ENCODE measurements at places on chromosomes 11 and 22.
A peak's percentile ranks its signal among the peaks of the same experiment; 100 is the strongest.

- DNase-seq: no peak
Measured at GRCh38 chr11:102573851-102574250, 43.3 kb upstream of the MMP7 start.

DNA sequence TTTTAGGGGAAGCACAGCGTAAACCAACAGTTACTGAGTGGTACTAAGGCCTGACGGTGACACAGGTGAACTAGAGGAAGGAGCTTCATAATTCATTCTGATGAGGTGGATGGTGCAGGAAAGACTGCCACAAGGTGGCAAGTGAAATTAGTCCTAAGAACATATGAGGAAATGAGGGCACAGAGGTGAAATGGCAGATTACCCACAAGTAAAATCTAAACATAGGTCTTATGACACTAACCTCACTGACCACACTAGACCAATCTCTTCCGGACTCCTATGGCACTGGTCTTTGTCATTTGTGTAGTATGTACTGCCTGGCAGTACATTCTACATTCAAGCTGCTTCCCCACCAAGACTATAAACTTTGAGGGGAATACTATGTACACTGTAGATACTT is 20.2 kb downstream of the GAB2 start:
- no peak for DNase-seq

DNA sequence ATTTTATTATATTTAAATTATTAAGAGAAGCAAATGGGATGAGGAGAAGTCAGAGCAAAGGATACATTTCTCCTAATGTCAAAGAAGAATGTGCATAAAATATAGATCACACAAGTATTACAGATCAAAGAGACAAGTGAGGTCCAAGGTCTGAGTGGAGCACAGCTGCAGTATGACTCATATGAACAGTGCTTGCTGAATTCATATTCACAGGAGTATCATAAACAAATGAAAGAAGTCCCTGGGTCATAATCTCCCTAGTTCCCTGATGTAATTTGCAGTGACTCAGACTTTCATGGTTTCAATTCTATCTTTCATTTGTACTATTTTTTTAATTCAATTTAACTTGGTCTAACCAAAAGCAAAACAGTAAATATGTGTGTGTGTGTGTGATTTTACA is 499.0 kb upstream of the CCDC179 start:
- no peak for DNase-seq

DNA sequence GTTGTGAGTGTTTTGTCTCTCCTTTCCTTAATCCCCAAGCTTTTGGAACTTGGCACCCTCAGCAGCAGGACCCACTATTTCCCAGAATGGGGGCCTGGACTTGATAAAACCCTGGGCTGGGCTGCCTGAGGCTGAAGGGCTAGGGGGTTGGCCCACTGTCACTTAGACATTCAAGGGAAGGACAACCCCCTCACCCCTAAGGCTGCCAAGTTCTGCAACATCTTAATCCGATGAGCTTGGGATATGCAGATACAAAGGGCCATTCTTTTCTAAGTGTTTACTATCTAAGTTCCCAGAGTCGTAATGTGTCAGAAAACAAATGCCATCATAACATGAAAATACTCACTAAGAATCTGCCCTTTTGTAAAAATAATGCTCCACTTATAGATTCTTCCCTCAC is 42.9 kb downstream of the IRAG1 start:
- DNase-seq: no peak

- DNase-seq: no peak
Measured at GRCh38 chr11:14611939-14612338, 31.7 kb upstream of the PDE3B start.

DNA sequence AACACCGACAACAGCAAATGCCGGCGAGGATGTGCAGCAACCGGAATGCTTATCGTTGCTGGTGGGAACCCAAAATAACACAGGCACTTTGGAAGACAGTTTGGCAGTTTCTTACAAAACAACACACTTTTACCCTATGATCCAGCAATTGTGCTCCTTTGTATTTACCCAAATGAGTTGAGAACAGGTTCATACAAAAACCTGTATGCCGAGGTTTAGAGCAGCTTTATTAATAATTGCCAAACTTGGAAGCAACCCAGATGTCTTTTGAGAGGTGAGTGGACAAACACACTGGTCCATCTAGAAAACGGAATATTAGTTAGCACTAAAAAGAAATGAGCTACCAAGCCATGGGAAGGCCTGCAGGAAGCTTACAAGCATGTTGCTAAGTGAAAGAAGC is 118.9 kb downstream of the CTTN start:
- no peak for DNase-seq

DNA sequence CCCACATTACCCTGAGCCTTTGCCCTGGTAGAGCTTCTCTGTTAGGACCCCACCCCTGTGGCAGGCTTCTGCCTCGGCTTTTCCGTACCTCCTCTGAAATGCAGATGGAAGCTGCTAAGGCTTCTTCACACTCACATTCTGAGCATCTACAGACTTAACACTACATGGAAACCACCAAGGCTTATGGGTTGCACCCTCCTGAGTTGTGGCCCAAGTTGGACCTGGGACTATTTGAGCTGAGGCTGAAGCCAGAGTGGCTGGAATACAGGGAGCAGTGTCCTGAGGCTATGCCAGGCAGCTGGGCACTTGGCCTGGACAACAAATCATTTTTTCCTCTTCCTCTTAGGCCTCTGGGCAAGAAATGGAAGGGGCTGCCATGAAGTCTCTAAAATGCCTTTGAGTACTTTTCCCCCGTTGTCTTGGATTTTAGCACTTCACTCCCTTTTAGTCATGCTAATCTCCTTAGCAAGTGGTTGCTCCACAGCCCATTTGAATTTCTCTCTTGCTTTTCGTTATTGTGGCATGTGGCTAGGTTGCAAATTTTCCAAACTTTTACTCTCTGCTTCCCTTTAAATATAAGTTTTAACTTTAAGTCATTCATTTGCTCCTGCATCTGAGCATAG is 114.8 kb upstream of the FIBIN start:
- DNase-seq: no peak

DNA sequence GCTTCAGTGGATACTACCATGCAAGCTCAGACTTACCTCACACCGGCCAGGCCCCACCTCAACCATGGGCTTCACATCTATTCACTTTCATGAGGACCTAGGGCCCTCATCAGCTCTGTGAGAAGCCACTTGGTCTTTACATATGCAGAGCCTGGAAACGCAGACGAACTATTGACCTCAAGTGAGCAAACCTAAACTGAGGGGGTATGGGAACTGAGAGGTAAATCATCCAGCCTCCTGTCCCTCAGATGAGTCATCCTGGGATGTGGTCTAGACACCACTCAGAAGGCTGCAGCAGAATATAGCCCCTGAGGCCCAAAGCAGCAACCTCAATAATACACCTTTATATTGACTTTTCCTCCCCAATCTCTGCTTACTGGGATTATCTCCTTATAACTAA is 578.0 kb downstream of the INSC start:
- no peak for DNase-seq

- no peak for DNase-seq
Measured at GRCh38 chr11:67204822-67205221, 61.5 kb upstream of the GRK2 start.

DNA sequence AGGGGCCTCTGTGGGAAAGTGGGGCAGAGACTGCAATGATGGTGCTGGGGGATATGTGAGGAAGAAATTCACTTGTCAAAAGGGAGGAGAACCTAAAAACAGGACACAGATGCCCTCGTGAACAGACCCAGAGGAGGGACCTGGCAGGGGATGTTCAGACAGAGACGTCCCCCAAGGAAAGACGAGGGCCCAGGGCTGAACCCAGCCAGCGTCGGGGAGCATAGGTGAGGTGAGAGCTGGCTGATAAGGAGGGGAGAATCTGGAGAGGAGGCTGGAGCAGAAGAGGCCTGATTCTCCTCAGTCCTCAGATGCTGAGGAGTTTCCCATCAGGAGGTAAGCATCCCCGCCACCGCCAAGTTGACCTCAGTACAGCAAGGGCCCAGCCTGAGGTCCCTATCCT is 31.4 kb downstream of the IGLL5 start:
- no peak for DNase-seq

GRCh38 chr11:119689302-119689701 is 39.7 kb downstream of the NECTIN1 start:
- no peak for DNase-seq

DNA sequence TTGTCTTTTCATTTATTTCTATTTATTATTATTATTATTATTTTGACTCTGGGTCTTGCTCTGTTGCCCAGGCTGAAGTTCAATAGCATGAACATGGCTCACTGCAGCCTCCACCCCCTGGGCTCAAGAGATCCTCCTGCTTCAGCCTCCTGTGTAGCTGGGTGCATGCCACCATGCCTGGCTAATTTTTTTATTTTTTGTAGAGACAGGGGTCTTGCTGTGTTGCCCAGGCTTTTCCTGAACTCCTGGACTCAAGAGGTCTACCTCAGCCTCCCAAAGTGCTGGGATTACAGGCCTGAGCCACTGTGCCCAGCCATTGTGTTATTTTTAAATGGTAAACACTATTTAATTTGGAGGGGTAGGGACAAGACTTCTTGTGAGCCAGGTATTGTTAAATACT is 23.3 kb upstream of the RRM1 start:
- no peak for DNase-seq

GRCh38 chr11:110565357-110566336 is 135.9 kb downstream of the FDX1 start:
- peak; percentile 25 for DNase-seq

DNA sequence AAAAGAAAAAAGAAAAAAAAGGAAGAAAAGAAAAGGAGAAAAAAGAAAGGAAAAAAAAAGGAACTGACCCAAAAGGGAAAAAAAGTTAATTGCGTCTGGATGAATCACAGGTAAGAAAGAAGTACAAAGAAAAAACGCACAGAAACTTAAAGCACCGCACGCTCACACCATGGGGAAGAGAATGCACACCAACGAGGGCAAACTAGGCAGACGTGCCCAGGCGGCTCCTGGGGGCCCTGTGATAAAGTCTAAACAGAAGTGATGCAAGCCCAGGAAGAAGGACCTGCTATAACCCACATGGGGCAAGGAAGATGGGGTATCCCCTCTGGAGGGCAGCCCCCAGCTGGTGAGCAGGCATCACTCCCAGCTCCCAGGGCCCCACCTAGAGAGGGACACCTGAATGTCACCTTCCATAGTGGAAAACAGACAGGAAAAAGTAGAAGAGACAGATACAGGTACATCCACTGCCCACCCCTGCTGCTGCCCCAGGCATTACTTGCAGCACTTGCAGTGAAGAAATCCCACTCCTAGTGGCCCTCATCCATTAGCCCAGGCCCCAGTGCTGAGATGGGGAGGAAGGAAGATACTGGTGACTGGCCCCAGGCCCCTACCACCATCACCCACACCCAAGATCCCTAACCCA is 28.9 kb downstream of the NAP1L4 start:
- no peak for DNase-seq

- peak; percentile 61 for DNase-seq
Measured at GRCh38 chr11:10540546-10540914, 457 bp downstream of the RNF141 start.

DNA sequence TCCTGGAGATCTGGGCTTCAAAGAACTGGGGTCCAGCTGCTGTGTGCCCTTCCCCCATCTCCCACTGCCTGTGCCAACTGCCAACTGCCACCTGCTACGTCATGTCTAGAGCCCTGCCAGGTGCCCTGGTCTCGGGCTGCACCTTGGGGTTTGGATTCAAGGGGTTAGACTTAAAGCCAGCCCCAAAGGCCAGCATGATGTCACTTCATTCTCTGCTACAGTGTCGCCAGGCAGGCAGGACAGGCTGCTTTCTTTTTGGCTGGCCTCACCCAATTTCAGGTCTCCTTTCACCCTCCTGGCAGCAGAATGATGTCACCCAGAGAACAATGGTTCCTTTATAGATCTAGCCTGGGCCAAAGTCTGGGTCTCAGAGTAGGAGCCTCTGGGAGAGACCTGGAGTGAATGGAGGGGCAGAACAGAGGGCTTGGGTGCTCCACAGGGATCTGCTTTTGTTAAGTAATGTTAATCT is 79.5 kb upstream of the CRYBB3 start:
- peak; percentile 30 for DNase-seq

DNA sequence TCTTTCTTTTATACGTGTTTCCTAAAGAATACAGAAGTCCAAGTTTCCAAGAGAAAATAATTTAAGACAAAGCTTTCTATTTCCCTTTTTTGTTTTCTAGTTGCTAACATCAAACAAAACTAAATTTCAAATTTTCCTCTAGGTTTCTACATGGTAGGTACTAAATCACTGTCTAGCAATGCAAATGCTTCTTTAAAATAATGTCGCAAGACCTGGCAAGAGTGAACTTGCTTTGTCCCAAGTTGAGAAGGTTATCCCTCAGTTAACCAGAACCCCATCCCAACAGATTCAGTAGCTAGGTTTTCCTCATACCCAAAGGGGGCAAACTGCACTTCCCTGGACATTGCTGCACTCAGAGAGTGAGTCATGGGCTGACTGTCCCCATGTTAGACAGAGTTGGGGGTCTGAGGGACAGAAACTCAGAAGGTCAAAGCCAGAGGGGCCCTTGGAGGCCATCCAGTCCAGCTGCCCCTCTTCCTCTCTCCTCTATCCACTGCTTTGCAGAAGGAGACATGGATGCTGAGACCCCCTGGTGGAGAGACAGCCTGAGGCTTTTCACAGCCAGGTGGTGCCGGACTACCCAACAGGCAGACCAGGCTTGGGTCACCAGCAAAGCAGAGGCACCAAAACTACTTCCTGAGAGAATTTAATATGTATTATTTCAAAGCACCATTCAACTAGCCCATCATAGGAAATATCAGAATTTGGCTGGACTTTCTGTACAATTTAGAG is 23.1 kb downstream of the OR2AT4 start:
- DNase-seq: no peak

- DNase-seq: peak; percentile 56
Measured at GRCh38 chr11:113193946-113194345, 120.4 kb upstream of the TTC12 start.

DNA sequence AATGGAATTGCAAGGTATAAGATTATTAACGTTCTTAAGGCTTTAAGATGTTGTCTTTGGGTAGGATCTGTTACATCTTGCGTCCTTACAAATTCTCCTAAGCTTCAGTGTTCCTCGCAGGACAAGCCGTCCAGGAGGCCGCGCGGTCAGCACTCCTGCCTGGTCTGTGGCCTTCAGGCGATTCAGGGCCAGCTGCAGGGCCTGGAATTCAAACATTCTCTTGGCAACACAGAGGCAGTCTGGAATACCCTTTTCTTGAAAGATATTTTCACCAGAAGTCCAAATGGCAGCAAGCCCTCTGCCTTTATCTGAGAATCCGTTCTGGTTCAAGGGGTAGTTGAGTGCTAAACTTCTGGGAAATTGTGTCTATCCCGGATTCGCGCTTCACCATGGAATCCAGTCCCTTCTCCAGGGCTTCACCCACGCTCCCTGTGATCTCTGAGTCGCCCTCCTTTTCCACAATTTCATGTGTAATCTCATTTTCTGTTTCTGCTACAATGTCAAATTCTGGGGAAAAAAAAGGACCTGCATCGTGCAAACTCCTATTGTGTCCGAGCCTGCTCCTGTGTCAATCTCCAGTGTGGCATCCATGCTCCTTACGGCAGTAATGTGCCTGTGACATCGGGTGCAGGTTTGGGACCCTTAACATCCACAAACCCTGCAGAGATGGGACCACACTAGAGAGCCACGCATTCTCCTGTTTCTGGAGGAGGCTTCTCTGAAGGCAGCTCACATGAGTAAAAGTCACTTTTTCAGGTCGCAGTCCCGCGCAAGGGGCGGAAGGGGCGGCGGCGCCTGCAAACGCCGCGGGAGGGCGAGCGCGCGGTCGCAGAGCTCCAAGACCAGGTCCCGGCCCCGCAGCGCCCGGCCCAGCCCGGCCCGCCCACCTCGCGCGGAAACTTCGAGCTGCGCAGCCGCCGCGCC is 25.4 kb upstream of the SORL1 start:
- peak; percentile 80 for DNase-seq

- no peak for DNase-seq
Measured at GRCh38 chr11:122098261-122098980, 17.6 kb downstream of the BLID start.

- no peak for DNase-seq
Measured at GRCh38 chr11:3795131-3796001, 2.0 kb downstream of the NUP98 start.

- DNase-seq: no peak
Measured at GRCh38 chr11:21656065-21656464, 536.8 kb upstream of the ANO5 start.

All from testis (tissue), 5 donors.